ENCODE measurements at places on chromosomes 2 and 18. TPM values are rescaled to one million over a fixed set of nuclear protein-coding genes. Genes with fewer than 3 reads are reported as not detected.

The AQP12B gene
- not detected for total RNA-seq

The LCT gene
- total RNA-seq, result 0.06 TPM

DNA sequence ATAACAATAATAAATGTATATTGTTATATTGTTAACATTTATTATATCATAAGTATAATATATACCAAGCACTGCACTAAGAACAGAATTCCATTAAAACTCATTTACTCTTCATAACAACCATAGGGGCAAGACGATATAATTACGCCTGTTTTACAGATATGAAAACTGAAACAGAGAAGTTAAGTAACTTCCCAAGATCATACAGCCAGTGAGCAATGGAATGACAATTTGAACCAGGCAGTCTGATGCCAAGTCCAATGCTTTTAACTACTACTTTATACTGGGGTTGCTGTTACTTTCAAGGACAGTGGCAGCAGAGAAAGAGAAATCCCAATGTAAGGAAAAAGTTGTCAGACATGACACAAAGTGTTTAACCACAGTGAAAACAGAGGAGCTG is 338.8 kb upstream of the ID2 start:
- DNase-seq, result no peak
- H3K4me3 ChIP-seq, result no peak overlapping the region
- H3K27me3 ChIP-seq, result no peaks in the 10 kb centered on the region
- no peak overlapping the region for H3K27ac ChIP-seq

DNA sequence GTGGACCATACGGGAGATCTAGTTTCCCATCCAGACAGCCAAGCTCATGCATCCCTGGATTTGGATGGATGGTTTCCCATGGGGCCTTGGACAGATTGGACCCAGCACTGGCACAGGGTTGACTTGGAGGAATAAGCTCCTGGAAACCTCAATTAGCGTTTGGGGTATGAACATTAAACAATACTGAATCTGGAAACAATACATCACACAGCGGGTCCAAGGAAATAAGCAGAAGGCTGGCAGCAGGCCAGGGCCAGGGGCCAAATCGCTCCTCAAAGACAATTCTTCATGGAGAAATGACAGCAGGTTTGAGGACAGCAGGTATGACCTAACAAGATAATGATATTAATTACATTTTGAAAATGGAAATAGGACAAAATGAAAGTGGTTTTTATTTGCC is 540.6 kb downstream of the RIT2 start:
- no peaks in the 10 kb centered on the region for H3K4me1 ChIP-seq
- no peak overlapping the region for H3K4me3 ChIP-seq
- no peaks in the 10 kb centered on the region for H3K27me3 ChIP-seq
- no peak for DNase-seq
- no peak overlapping the region for H3K27ac ChIP-seq

DNA sequence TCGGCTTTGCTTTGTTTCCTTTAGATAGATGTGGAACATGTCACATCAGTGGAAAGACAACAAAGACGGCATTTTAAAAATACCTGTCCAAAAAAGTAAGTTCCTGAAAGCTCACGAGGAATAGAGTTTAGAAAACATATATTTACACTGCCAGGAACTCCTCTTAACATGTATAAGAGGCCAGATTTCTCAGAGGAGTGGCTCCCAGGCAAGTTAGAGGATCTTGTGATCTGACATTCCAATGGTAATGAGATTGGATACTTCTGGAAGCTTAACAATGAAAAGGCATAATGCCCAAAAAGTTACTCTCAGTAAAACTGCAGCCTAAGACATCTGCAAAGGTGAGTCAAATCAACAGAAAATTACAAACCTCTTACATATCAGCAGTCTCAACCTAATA is 77.1 kb downstream of the CYRIA start:
- no peaks in the 10 kb centered on the region for H3K4me1 ChIP-seq
- H3K36me3 ChIP-seq, result no peaks in the 10 kb centered on the region
- no peaks in the 10 kb centered on the region for H3K27me3 ChIP-seq
- H3K4me3 ChIP-seq, result no peak overlapping the region
- no peak overlapping the region for H3K27ac ChIP-seq

- H3K4me3 ChIP-seq, result no peak overlapping the region
- H3K36me3 ChIP-seq, result no peaks in the 10 kb centered on the region
- H3K27ac ChIP-seq, result no peak overlapping the region
- DNase-seq, result no peak
Measured at GRCh38 chr2:53429901-53430300, 337.7 kb upstream of the CHAC2 start.

GRCh38 chr2:219042157-219042556 is 841 bp upstream of the CFAP65 start:
- no peak overlapping the region for H3K4me3 ChIP-seq
- peaks cover 9% of the 10 kb centered on the region for H3K4me1 ChIP-seq
- DNase-seq, result no peak
- peaks cover 15% of the 10 kb centered on the region for H3K27me3 ChIP-seq

GRCh38 chr2:75055820-75056675 is 97.6 kb downstream of the POLE4 start:
- H3K36me3 ChIP-seq, result no peaks in the 10 kb centered on the region
- H3K4me3 ChIP-seq, result no peak overlapping the region
- no peak overlapping the region for H3K27ac ChIP-seq
- DNase-seq, result no peak
- H3K4me1 ChIP-seq, result no peaks in the 10 kb centered on the region

GRCh38 chr2:15563227-15564100 is 2.3 kb upstream of the NBAS start:
- no peak for DNase-seq
- no peaks in the 10 kb centered on the region for H3K27me3 ChIP-seq
- H3K4me3 ChIP-seq, result no peak overlapping the region

DNA sequence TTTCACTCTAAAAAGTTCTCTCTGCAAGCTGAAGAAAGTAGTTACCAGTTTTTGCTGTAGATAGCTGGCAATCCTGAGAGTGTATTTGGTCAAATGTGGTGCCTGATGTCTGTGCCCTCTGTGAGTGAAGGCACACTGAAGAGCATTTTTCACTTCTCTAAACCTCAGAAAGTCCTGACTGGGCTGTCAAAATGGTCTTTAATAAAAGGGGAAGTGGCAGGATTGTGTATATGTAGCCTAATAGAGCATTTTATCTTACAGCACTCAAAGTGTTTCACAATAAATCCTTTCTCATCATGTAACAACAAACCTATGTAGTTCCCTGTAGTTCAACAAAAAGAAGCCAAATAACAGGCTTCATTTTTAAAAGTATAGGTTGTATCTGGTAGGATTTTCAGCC is 1552.3 kb upstream of the SLC39A10 start:
- H3K27me3 ChIP-seq, result no peaks in the 10 kb centered on the region
- no peak overlapping the region for H3K4me3 ChIP-seq
- no peaks in the 10 kb centered on the region for H3K36me3 ChIP-seq
- no peak for DNase-seq
- no peak overlapping the region for H3K27ac ChIP-seq
- no peaks in the 10 kb centered on the region for H3K4me1 ChIP-seq

DNA sequence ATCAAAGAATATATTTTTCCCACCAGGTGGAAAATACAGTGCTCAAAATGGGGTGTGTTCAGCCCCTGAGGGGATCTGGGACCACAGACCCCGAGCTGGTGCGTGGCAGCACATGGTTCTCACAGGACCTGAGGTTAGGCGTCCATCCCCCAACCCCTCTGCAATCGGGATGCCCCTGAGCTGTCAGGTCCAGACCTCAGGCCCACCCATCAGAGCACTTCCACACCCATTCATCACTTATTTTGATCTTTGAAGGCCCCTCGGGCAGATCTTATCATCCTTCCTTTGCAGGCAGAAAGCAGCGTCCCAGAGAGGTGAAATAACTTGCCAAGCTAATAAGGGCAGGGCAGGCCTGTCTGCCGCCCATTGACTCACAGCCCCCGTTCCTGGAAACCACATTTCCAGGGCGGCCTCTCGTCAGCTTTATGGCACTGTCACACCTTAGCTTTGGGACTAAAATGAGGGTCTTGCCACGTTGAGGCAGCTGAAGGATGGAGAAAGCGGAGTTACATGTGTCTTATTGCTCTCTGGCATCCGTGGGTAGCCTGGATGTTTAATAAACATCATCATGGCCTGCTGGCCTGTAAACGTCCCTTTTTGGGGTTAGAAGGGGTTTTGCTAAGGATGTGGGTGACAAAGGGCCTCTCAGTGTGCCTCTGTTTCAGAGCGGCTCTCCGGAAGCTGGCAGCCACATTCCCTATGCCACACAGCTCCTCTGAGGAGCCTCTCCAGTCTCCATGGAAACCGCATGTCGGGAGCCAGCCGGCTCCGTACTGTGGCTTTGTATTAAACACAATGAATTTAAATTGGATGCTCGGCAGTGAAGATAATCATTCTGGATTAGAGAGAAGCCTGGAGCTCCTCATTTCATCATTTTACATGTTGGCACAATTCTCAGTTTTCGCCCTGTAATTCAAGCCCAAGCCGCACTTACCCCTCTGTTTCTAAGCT is 58.3 kb upstream of the MAPRE3 start:
- H3K27me3 ChIP-seq, result peaks cover 10% of the 10 kb centered on the region
- no peaks in the 10 kb centered on the region for H3K36me3 ChIP-seq
- no peaks in the 10 kb centered on the region for H3K4me1 ChIP-seq
- H3K4me3 ChIP-seq, result no peak overlapping the region

GRCh38 chr2:134537702-134538101 is 181.1 kb downstream of the TMEM163 start:
- no peak overlapping the region for H3K27ac ChIP-seq
- no peak overlapping the region for H3K4me3 ChIP-seq
- no peaks in the 10 kb centered on the region for H3K36me3 ChIP-seq
- H3K4me1 ChIP-seq, result no peaks in the 10 kb centered on the region
- no peak for DNase-seq

Data from CD4-positive, alpha-beta memory T cell (primary cell).